ENCODE measurements at places on chromosomes 12 and 14. TPM values are rescaled to one million over a fixed set of nuclear protein-coding genes. Genes with fewer than 3 reads are reported as not detected.

The SLC24A4 gene
- 0.57 TPM for total RNA-seq

The ARHGEF25 gene
- 34.6 TPM for total RNA-seq

The CELA1 gene
- total RNA-seq, result not detected

The PARPBP gene
- 19.0 TPM for total RNA-seq

The HOXC13 gene
- total RNA-seq, result 0.48 TPM

The KRT73 gene
- not detected for total RNA-seq

The C12orf50 gene
- total RNA-seq, result 0.17 TPM

DNA sequence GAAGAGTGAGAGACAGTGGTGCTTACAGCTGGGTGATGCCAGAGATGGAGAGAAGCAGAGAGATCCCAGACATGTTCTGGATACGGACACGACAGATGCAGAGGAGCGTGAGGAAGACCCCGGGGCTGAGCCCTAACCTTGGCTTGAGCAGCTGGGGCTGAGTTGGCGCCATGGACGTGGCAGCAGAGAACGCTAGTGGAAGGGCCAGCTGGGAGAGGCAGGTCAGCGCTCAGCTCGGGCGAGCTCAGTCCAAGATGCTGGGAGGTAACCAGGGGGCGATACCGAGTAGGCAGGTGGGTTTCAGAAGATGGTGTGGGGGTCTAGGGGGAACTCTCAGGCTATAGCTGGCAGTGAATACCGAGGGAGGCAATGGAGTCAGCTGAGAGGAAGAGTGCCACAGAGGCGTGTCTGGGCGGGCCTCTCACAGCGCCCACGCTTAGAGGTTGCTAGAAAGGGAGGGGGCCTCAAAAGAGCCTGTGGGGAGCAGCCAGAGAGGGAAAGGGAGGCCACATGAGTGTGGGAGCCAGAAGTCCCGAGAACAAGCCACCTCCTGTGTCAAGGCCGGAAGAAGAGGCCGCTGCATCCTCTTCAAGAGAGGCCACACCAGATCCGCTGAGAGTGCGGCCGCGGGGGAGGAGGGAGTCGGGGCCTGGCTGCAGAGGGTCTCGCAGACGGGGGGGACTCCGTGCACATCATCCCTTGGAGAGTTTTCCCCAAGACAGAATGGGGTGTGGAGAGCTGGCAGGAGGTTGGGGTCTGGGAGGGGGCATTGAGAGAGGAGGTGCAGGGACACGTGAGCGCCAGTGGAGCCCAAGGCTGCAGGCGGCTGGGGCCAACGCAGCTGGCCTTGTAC, 57.0 kb upstream of the DIO3 start:
- DNase-seq, result no peak

DNA sequence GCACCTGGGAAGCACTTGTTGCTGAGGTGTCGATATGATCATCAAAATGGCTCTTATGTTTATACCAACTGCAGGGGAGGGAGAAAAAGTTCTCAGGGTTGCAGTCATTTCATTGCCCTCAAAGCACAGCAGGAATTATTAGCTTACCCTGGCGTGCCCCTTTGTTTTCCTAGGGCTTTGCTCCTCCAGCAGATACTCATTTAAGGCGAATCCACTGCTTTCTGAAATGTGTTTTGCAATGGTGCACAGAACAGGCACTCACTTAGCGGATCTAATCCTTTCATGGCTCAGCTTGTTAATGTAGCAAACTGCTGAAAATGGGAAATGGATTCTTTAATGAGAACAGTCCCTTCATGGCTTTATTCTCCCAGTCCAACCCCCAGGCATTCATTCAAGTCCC, 76.7 kb downstream of the NKX2-1 start:
- DNase-seq, result no peak

DNA sequence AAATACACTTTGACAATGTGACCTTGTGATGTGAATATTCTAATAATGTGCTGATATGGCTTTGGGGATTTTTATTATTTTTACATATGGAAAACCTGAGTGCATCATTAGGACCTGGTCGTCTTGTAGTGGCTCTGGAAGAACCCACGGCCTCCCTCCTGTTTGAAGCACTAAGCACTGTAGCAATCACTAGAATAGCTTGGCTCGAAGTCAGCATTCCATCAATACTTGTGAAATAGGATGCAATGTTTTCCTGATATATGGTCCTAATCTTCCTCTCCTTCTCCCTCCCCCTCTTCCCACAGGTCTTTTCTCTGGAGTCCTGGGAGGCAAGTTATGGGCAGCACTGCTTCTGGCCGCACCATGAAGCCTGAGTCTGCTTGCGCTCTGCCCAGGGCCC, 71.9 kb downstream of the NRXN3 start:
- DNase-seq, result no peak

GRCh38 chr12:26402648-26403047, 207.3 kb downstream of the SSPN start:
- DNase-seq, result no peak

DNA sequence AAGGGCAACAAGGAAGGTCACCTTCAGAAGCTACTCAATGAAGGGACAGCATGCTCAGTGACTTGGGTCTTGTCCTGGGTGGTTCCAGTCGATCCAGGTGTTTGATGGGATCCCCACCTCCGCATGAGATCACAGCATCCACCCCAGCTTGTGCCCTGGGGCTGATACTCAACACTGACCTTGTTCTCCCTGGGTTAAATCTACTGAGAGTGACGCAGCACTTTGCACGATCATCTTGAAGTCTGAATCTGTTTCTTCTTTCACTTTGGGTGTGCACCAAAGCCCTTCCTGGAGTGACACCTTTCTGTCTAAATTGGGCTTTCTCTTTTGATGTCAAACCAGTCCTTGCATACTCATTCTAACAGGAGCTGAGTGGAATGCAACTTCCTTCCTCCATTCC, 13.8 kb downstream of the NOS1 start:
- no peak for DNase-seq

- DNase-seq, result no peak
These were observed 11.9 kb upstream of the CCND2 start for GRCh38 chr12:4261655-4262054.

- no peak for DNase-seq
These were observed 13.0 kb downstream of the KMT5A start for GRCh38 chr12:123396954-123397353.

GRCh38 chr12:95699579-95699978, 91.0 kb downstream of the NTN4 start:
- DNase-seq, result no peak

DNA sequence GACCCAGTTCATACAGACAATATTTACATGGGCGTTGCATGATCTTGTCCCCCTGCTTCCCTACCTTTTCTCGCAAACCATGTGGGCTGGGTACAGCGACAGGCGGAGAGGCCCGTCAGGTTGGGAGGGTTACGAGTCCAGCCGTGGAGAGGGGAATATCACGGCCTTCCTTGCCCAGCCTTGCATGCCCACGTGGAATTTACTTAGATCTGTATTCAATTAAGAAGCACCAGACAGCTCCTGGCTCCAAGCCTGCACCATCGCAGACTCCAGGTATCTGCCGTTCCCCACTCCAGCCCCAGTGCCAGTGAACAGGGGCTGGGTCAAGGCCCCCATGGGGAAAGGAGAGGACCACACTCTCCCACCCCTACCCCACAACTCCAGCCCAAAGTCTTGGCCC, 29.8 kb downstream of the BCL11B start:
- no peak for DNase-seq

- DNase-seq, result no peak
These were observed 26.9 kb downstream of the ZFC3H1 start for GRCh38 chr12:71636704-71637115.

DNA sequence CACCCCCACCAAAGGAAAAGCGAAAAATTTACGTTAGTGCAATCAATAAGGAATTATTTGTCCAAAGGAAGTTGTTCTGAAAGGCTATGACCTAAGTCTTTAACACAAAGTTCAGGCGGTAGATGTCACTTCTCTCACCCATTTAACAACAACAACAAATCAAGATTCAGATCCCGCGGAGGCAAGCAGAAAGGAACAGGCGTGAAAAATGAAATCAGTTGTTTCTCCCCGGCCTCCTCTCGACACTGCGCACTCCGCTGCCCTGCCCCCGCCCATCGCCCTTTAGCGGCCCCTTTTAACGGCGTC, 1.4 kb downstream of the DENND5B start:
- no peak for DNase-seq

GRCh38 chr12:91406920-91407341, 224.3 kb upstream of the DCN start:
- no peak for DNase-seq

DNA sequence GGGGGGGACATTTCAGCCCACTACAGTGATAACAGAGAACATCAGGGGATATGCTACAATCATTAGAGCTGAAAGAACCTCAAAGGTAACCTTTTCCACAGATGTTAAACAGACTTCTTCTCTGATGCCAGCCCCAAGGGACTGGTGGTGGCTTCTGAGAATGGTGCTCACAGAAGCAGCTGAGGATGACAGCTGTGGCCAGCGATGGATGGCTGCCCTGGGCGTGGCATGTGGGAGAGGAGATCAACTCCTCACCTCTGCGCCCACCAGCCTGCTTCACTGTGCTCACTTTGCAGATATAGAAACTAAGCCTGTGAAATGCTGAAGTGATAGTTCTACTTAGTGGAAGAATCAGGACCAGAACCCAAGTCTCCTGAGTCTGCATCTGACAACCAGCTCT, 33.0 kb downstream of the FOXN3 start:
- DNase-seq, result no peak

DNA sequence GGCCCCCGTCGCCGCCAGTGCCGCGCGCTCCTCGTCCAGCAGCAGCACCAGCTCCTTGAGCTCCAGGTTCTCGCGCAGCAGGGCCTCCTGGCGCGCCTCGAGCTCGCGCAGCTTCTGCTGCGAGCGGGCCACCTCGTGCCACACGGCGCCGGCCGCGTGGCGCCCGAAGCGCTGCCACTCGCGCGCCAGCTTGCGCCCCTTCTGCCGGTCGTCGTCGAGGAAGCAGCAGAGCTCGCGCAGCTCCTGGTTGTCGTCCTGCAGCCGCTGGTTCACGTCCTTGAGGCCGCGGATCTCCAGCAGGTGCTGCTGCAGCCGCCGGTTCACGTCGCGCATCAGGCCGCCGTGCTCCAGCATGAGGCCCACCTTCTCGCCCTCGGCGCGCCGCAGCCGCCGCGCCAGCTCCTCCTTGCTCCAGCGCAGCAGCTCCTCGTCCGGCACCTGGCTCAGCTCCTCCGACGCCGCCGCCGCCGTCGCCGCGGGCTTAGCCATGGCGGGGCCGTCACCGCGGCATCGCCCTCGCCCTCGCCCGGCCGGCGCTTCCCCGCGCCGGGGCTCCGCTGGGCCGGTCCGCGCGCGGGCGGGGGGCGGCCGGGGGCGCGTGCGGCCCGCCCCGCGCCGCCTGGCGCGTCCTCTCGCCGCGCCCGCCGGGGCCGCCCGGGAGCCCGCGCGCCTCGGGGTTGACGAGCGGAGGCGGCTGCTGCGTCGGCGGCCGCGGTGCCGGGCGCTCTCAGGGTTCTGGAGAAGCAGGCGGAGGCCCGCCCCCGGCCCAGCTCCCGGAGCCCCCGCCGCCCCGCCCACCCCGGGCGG, at the start of gene CCDC85C:
TSS of gene CCDC85C (minus strand) at position 737 of the 807 bp plus-strand sequence. CDS start at position 489, 248 bp downstream.
- no peak for DNase-seq

DNA sequence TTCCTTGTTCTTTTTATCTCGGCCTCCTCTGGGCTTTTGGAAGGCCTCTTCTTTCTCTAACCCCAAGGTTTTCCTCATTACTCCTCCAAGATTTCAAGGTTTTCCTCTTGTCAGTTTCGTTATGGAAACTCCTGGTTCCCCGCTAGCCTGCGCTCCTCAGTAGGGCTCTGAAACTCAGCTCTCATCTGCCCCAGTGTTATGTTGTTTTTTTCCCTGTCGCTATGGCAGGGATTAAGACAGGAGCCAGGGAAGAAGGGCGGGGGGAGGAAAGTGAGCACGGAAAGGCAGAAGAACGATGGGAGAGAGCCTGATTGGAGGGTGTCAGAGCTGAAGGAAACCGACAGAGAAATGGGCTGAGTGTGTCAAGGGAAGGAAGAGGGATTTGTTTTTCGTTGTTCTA, 26.5 kb upstream of the JDP2 start:
- DNase-seq, result no peak

Data from type B pancreatic cell (in vitro differentiated cells).